ENCODE measurements at places on chromosomes 3 and 15. TPM values are rescaled to one million over a fixed set of nuclear protein-coding genes. Genes with fewer than 3 reads are reported as not detected.
A peak's percentile ranks its signal among the peaks of the same experiment; 100 is the strongest.

GRCh38 chr3:190205739-190206138, 85.0 kb upstream of the P3H2 start:
- no peak overlapping the region for H3K4me3 ChIP-seq
- DNase-seq = no peak
- no peaks in the 10 kb centered on the region for H3K4me1 ChIP-seq
- H3K27me3 ChIP-seq = peaks cover 3% of the 10 kb centered on the region
- no peak overlapping the region for H3K27ac ChIP-seq
- no peaks in the 10 kb centered on the region for H3K36me3 ChIP-seq

GRCh38 chr15:39498629-39499028, 82.2 kb upstream of the THBS1 start:
- H3K4me3 ChIP-seq = no peak overlapping the region
- no peaks in the 10 kb centered on the region for H3K36me3 ChIP-seq
- H3K4me1 ChIP-seq = no peaks in the 10 kb centered on the region

DNA sequence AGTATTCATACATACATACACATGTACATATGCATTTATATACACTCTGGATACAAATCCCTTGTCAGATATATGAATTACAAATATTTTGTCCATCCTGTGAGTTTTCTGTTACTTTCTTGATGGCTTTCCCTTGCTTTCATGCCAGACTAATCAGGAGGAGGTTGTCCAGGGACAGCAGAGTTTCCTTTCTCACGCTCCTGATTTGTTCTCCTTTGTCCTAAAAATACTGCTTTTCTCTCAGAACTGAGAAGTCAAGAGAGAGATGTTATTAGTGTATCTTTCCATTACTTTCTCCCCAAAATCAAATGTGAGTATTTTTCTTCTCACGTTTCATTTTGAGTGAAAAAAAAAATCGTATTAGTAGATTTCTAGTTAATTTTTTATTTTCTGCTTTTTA, 12.1 kb upstream of the TCAIM start:
- DNase-seq = no peak
- H3K4me1 ChIP-seq = no peaks in the 10 kb centered on the region
- H3K27ac ChIP-seq = no peak overlapping the region
- H3K4me3 ChIP-seq = no peak overlapping the region

DNA sequence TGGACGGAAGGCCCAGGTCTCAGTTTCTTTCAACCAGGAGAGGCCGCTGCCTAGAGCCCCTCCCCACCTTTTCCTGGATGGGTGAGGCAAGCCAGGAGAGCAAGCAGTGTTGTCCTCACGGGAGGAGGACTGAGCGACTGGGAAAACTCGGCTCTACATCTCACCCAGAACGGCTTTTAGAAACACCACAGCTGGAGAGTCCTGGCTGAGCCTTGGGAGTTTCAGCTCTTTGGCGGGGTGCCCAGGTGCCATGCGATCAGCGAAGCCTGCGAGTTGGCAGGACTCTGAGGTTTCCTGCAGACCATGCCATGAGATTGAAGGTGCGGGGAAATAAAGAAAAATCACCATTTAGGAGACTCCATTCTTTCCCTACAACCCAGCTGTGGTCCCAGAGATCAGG, 26.0 kb downstream of the PPCDC start:
- peaks cover 9% of the 10 kb centered on the region for H3K36me3 ChIP-seq
- H3K4me3 ChIP-seq = no peak overlapping the region
- no peak overlapping the region for H3K27ac ChIP-seq
- H3K27me3 ChIP-seq = no peaks in the 10 kb centered on the region
- H3K4me1 ChIP-seq = peaks cover 25% of the 10 kb centered on the region

- H3K27ac ChIP-seq = no peak overlapping the region
- no peak for DNase-seq
- no peaks in the 10 kb centered on the region for H3K27me3 ChIP-seq
- no peaks in the 10 kb centered on the region for H3K36me3 ChIP-seq
These were observed 26.6 kb upstream of the MGA start for GRCh38 chr15:41633609-41634008.

GRCh38 chr15:85168642-85169173, 187.1 kb downstream of the PDE8A start:
- peaks cover 6% of the 10 kb centered on the region for H3K4me1 ChIP-seq
- H3K4me3 ChIP-seq = peak overlapping the region; percentile 13
- no peaks in the 10 kb centered on the region for H3K36me3 ChIP-seq
- H3K27ac ChIP-seq = no peak overlapping the region

GRCh38 chr3:180808823-180809575, 103.5 kb upstream of the FXR1 start:
- no peaks in the 10 kb centered on the region for H3K4me1 ChIP-seq
- H3K27ac ChIP-seq = no peak overlapping the region
- H3K4me3 ChIP-seq = no peak overlapping the region
- no peaks in the 10 kb centered on the region for H3K36me3 ChIP-seq
- DNase-seq = no peak

GRCh38 chr3:188706176-188706575, 465.6 kb upstream of the TPRG1 start:
- no peaks in the 10 kb centered on the region for H3K36me3 ChIP-seq
- DNase-seq = no peak
- H3K4me1 ChIP-seq = no peaks in the 10 kb centered on the region
- no peak overlapping the region for H3K27ac ChIP-seq

DNA sequence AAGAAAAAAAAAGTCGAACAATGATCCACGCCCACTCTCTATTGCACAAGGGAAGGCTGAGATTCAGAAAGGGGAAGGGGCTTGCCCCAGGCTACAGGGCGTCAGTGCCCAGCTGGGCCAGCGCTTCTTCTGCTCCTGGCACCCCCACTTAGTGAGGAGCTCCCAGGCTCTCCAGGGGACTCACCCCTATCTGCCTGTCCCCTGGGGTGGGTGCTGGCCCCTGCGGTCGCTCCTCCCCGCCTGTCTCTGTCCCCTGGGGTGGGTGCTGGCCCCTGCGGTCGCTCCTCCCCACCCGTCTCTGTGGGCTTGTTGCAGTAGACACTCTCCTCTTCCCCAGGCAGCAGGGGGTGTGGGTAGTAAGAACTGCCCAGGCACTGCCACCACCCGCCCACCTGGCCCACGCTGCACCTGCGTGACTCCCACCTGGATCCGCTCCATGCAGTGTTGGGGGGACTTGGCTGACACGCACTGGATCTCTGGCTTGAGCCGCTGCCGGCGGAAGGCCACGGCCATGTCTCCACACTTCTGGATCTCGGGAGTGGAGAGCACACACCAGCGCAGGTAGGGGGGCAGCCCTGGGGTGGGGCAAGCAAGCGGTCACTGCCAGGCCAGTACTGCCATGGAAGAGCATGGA, 14.6 kb downstream of the MELTF start:
- H3K4me1 ChIP-seq = no peaks in the 10 kb centered on the region
- H3K4me3 ChIP-seq = no peak overlapping the region

DNA sequence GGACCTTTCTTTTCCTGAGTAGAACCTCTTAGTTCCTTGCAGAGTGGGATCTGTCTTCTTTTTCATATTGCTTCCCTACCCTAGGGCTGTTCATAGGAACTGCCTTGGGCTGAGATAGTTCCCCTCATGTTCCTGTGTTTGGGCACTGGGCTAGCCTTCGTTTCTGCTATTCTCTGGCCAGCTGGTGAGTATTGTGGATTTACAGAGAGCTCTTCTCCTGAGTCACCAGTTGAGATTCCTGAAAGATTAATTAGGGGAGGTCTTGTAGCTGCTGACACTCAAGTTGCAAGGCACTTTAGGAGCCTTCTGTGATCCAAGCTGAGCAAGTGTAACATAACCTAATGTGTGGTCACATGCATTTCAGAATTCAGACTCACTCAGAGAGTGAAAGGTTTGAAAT, 30.7 kb downstream of the CHD2 start:
- peaks cover 6% of the 10 kb centered on the region for H3K4me1 ChIP-seq
- no peak for DNase-seq
- H3K27ac ChIP-seq = no peak overlapping the region
- no peaks in the 10 kb centered on the region for H3K27me3 ChIP-seq
- H3K36me3 ChIP-seq = peaks cover 96% of the 10 kb centered on the region
- H3K4me3 ChIP-seq = no peak overlapping the region

Gene NFKBIZ
- 15.2 TPM for polyA plus RNA-seq

Gene SUSD5
- 0.25 TPM for polyA plus RNA-seq

Gene GRM2
- polyA plus RNA-seq = not detected

Gene USP50
- polyA plus RNA-seq = not detected

Gene CEP70
- polyA plus RNA-seq = 6.5 TPM

Gene DGKG
- polyA plus RNA-seq = not detected

Measured in CD4-positive, CD25-positive, alpha-beta regulatory T cell (primary cell).